G401 (cell line): ENCODE measurements at places on chromosomes 1 and 21.

DNA sequence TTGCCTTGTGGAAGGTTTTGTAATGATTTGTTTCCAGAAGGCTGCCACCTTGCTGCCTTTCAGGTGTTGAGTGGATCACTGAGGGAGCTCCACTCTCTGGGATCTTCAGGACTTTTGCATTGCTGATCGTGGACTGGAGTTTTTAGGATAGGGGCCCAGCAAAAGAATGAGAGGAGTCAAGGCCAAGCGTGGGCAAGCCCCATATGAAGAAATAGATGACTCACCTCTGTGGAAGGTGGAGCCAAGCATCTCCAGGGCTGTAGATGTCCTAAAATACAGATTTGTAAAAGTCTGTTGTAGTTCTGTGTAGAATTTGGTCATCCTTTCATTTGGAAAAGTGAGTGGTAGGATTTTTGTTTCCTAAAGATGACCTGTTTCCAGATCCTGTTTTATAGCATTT is 67.0 kb downstream of the ST3GAL3 start:
- DNase-seq, result no peak

GRCh38 chr1:203523667-203524066 is 29.7 kb downstream of the OPTC start:
- no peak for DNase-seq

GRCh38 chr1:51552929-51553807 is 34.1 kb upstream of the EPS15 start:
- DNase-seq, result no peak

GRCh38 chr1:94514095-94514727 is 27.3 kb downstream of the F3 start:
- peak; percentile 32 for DNase-seq

GRCh38 chr1:14220811-14221210 is 377.7 kb upstream of the KAZN start:
- DNase-seq, result no peak

DNA sequence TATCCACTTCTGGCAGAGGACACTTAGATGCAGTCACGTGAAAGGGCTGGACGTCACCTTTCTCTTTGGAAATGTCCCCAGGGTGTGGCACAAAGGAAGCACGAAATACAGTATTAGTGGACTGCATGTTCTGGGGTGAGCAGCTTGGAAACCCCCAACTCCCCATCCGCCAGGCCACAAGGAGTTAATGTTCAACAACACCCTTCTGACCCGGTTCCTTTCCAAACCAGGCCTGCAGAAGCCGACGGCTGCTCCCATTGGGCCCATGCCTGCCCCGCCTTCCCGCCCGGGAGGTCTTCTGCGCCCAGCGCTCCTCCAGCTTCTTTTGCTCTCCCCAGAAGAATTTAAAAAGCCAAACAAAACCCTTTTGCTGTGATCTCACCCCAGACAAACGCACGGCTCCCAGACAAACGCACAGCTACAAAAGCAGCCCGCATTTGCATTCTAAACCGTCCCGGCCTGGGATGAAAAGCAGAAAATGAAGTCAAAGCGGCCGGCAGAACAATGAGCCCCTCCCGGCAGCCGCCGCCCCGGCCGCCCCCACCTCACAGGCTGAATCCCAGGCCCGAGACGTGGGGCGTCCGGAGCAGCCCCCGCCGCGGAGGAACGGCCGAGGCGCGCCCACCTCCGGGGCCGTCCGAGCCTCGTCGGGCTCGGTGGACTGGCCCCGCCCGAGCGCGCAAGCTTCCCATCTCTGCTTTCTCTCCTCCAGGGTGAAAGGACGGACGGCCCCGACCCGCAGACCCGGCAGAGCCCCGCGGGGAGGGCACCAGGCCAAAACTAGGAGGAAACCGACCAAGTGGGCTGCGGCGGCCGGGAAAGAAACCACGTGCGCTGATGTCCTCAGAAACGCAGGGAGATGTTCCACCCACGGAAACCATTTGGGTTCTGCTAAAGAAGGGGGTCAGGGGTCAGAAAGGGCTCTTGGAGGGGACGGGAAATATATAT is 101.9 kb downstream of the PLPP3 start:
- DNase-seq, result peak; percentile 20

GRCh38 chr1:197998110-197998509 is 80.9 kb downstream of the LHX9 start:
- no peak for DNase-seq

- DNase-seq, result no peak
Measured at GRCh38 chr1:61436016-61436415, 288.9 kb downstream of the TM2D1 start.

GRCh38 chr1:26910343-26911160 is 3.2 kb downstream of the NR0B2 start:
- no peak for DNase-seq
